ENCODE measurements at places on chromosomes 6 and 20.

DNA sequence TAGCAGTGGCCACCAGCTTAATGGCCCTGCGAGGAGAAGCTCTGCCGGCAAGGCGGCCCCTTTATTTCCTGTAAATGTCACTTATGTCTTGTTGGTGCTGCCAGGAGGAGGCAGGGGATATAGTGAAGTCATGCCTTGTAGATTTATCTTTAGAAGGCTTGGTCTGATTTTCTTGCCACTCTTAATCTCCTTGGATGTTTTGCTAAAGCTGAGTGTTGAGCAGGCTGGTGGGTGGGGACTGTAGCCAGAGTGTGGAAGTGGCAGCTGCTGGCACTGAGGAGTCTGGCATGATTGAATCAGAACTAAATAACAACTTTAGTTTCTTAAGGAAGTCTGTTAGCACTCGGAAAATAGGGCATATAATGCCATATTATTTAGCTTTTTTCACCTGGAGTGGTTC is 77.9 kb downstream of the PHF20 start:
- no peak for DNase-seq

GRCh38 chr20:57986666-57987065 is 241.8 kb downstream of the ANKRD60 start:
- no peak for DNase-seq

GRCh38 chr6:72321788-72322187 is 300.1 kb upstream of the KCNQ5 start:
- DNase-seq = peak; percentile 20

- no peak for DNase-seq
These were observed 77.2 kb upstream of the MC3R start for GRCh38 chr20:56171087-56172012.

- no peak for DNase-seq
These were observed 15.0 kb downstream of the CALHM6 start for GRCh38 chr6:116476002-116476678.

DNA sequence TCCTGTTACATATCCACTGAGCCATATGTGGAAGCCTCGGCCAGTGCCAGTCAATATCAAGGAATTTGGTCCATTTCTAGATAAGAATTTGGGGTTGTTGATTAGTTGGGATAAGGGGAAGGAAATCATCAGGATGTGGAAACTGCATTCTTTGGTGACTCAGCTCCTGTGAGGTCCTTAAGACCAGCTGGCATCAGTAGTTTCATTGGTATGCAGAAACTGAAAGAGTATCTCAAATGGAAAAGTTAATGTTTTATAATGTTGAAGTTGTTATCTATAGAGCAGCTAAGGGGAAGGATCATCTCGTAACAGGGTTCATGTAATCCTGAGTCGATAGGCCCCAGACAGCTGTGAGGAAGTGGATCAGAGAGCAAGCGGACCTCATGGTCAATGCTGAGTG is 87.9 kb upstream of the PRND start:
- DNase-seq = peak; percentile 81

DNA sequence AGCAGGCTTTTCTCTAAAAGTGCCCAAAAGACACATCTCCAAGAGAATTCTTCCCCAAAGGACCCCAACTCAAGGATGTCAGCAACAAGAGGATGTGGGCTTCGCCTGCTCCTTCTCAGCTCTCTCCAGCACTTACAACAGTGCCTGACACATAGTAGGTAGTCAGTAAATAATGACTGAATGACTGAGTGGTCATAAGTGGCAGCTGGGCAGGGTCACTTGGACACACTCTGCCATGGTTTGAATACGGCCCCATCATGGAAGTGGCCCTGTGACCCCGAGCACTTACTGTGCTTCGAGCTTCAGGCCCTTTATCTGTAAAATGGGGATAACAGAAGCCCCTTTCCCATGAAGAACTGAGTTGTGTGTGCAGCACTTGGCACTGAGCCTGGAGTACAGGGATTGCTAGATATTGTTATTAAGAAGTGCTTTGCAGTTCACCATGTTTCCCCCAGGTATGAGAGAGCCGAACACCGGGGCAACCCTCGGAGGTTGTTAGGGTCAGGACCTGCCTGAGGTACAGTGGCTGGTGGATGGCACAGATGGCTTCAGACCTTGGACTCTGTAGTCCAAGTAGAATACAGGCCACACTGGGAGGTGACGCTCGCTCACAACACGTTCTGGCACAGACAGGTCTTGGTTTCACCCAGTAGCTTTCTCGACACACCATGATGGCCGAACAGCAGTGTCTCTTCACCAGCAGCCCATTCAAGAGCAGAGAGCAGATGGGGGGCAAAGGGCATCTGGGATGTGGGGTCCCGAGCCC is 56.0 kb downstream of the NOL4L start:
- no peak for DNase-seq

DNA sequence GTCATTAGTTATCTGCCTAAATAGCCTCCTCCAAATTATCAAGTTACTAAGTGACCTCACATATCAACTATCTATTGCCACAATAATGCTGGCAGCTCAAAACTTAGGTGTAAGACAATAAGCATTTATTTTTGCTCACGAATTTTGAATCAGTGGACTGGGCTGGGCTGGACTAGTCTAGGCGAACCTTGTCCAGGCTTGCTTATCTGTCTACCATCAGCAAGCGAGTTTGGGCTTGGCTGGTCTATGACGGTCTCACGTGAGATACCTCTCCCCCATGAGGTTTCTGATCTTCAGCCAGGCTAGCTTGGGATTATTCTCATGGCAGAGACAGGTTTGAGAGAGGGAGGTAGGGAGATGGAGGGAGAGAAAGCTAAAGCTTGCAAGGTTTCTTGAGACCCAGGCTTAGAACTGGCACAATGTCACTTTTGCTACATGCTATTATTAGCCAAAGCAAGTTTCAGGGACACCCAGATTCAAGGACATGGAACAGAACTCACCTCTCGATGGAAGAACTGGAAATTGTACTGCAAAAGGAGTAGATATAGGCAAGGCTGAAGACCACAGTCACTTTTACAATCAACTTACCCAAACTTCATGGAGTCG is 80.9 kb downstream of the WASF1 start:
- no peak for DNase-seq

DNA sequence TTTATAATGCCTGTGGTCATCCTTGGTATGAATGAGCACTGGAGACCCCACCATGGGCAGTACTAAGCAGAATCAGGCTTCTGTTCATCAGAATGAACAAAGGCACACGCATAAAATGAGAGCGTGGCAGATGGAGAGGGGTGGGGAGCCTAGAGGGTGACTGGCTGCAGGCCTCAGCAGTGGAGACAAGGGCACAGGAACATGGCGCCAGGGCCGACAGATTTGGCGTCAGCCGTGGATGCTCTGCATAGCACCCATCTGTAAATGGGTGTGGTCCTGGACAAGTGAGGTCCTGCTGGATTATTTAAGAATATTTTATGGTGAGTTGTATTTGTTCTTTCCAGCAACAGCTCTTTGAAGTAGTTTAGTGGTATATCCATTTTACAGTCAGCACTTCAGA is 33.1 kb downstream of the E2F3 start:
- no peak for DNase-seq

GRCh38 chr6:168400037-168400436 is 40.9 kb upstream of the SMOC2 start:
- no peak for DNase-seq

- no peak for DNase-seq
These were observed 978 bp downstream of the WFDC6 start for GRCh38 chr20:45538209-45538799.

GRCh38 chr20:37142708-37143107 is 36.4 kb upstream of the RPN2 start:
- DNase-seq = no peak

DNA sequence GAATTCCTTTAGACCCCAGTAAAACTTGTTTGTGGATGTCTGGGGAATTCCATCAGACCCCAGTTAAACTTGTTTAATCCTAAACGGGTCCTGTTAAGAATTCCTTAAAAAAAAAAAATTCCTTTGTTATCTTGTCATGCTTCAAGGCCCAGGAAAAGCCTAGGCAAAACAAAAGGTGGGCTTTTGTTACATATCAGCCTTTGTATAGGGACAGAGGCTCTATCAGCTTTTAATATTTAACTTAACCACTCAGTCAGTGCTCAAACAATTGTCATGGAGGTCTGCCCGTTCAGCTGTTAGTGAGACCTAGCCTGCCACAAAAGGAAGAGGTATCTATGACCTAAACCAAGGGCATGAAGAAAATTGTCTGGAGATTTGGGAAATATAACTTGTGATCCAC is 53.1 kb downstream of the SLC22A1 start:
- DNase-seq = no peak

GRCh38 chr6:24064106-24064505 is 61.9 kb upstream of the NRSN1 start:
- no peak for DNase-seq

GRCh38 chr6:131059486-131059885 is 3.6 kb downstream of the EPB41L2 start:
- DNase-seq = no peak

GRCh38 chr6:39466631-39467030 is 144.1 kb upstream of the KCNK16 start:
- DNase-seq = no peak

DNA sequence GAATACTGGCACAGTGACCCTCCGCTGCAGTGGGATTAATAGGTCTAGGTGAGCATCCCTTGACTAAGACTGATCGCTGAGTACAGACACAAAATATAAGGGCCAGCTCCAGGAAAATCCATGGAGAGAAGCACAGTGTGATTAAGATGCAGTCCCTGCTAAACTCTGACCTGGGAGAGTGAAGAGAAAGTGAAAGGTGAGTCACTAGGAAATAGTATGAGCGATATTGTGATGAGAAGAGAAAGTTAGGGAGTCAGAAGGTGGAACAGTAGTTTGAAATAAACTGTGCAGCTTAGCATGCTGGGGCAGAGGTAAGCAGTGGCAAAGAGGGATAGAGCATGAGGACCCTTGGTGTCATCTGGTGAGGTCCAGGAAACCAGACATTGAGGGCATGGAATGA is 278.6 kb upstream of the MAP3K7 start:
- DNase-seq = no peak

DNA sequence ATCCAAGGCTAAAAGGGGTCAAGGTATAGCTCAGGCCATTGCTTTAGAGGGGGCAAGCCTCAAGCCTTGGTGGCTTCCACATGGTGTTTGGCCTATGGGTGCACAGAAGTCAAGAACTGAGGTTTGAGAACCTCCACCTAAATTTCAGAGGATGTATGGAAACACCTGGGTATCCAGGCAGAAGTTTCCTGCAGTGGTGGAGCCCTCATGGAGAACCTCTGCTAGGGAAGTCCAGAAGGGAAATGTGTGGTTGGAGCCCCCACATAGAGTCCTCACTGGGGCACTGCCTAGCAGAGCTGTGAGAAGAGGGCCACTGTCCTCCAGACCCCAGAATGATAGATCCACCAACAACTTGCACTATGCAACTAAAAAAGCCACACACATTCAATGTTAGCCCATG is 678.7 kb upstream of the ADGRB3 start:
- no peak for DNase-seq

DNA sequence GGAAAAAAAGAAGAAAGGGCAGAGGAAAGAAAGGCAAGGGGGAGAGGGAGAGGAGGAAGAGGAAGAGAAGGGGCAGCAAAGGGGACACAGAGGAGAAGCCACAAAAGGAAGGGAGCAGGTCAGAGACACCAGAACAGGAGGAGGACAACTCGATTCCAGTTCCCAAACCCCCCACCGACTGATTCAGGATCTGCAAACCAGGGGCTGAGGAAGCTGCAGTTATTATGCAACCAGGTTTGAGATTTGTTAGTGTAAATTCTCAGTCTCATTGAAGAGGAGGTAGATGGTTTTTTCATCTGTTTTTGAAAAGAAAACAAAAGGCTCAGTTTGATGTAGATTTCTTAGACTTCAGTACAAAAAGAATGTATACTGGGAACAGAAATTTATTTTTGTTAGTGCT is 202.8 kb downstream of the FOXC1 start:
- no peak for DNase-seq

DNA sequence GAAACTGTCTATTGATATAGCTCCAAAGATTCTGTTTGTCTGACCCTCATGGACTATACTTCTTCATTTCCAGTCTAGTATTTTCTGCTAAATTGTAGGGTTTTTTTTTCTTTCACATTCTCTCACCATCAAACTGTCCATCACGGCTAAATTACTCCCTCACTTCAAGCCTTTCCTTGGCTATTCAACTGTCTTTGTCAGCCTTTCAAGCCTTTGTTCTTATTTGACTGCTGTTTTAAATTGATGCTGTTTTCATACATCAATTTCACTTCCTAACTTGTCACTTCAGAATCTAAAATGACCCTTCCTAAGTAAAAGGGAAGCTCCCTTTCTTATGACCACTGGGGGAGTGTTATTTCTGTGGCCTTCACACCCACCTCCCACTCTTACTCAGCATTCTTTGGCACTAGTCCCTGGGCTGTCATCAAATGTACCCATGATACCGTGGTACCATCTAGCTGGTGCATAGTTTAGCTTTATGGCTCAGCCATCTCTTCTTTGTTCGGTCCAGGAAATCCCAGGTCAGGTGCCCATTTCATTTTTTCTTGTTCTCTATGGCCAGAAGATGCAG is 8.6 kb downstream of the GJA1 start:
- DNase-seq = no peak

GRCh38 chr6:140774080-140774505 is 1358.6 kb upstream of the GJE1 start:
- peak; percentile 34 for DNase-seq

DNA sequence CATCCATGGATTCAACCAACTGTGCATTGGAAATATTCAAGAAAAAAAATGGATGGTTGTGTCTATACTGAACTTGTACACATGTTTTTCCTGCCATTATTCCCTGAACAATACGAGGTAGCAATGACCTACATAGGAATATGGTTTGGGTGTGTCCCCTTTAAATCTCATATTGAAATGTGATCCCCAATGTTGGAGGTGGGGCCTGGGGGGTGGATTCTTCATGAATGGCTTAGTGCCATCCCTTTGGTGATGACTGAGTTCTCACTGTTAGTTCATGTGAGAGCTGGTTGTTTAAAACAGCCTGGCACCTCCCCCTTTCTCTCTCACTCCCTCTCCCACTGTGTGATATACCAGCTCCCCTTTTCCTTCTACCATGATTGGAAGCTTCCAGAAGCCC is 139.8 kb upstream of the BACH2 start:
- no peak for DNase-seq

GRCh38 chr20:8557711-8558110 is 425.6 kb downstream of the PLCB1 start:
- no peak for DNase-seq

GRCh38 chr6:81788748-81789147 is 36.3 kb upstream of the TENT5A start:
- no peak for DNase-seq

DNA sequence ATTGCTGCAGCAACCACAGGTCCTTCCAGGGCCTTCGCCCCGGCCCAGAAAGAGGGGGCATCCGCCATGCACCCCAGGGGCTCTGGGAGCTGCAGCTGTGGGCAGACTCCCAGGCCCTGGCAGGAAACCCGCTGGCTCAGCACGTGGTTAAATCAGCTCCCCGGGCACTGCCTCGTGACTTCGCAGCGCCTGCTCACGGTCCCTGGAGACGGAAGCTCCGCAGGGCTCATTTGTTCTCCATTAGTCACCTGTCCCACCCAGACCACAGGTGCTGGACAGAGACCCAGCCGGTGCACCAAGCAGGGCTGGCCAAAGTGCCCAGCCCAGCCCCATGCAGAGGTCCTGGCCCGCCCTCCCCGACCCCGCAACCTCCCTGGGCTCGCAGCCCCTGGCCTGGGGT is 14.7 kb downstream of the KCNQ2 start:
- DNase-seq = no peak

- no peak for DNase-seq
These were observed 189.8 kb upstream of the FOXQ1 start for GRCh38 chr6:1122083-1122482.

GRCh38 chr6:18472941-18473340 is 85.8 kb downstream of the RNF144B start:
- no peak for DNase-seq

Data from AG04450 (cell line).